Effector CD4-positive, alpha-beta T cell (primary cell): ENCODE measurements at places on chromosomes 5 and 9.

- DNase-seq: no peak
Observed at GRCh38 chr5:33180900-33181299, 259.9 kb upstream of the TARS1 start.

DNA sequence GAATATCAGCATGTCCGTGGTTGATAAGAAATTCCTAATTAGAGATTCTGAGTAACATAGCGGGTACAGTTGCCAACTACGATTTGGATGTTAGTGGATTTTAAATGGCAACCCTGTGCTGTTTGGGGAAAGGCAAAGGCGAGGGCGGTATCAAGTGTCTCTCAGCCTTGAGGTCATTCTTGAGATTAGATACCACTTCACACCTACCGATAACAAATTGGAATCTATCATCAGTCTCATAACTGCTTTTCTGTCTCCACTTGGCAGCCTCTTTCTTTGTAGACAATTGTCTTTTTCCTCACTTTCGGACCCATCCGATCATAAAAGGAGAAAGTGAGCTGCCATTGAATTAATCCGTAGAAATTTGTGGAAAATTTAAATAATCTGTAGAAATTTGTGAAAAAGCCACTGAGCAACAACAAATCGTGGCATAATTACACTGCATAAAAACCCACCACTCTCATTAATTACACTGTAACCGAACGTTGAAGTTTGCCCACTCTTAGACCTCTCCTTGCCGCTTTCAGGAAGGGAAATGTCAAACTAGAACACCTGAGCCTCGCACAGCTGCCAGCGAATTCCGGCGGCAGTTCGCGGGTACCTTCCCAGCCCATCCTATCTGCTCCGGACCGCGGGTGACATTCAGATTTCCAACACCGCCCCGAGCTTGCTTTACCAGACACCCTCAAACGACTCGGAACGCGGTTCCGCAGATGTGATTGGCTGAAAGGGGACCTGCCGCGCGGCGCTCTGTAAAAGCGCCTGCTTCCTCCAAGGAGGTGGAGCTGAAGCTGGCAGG lies 849 bp upstream of the RGMB start:
- DNase-seq: peak; percentile 61

DNA sequence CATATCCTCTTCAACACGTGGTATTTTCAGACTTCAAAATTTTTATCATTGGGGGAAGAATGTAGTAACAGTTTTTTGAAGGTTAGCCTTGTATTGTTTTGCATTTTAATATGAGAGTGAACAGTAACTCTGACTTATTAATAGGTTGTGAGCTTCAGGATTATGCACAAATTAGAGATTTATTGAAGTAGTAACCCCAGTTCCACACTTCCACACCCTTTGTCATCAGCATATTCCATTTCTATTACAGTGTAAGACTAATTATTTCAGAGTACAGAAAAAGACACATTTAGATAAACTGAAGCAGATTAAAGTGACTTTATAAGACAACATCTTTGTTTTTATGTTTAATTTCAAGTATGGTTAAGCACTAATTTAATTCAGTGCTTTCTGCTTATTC lies 105.7 kb downstream of the CDC42SE2 start:
- no peak for DNase-seq

DNA sequence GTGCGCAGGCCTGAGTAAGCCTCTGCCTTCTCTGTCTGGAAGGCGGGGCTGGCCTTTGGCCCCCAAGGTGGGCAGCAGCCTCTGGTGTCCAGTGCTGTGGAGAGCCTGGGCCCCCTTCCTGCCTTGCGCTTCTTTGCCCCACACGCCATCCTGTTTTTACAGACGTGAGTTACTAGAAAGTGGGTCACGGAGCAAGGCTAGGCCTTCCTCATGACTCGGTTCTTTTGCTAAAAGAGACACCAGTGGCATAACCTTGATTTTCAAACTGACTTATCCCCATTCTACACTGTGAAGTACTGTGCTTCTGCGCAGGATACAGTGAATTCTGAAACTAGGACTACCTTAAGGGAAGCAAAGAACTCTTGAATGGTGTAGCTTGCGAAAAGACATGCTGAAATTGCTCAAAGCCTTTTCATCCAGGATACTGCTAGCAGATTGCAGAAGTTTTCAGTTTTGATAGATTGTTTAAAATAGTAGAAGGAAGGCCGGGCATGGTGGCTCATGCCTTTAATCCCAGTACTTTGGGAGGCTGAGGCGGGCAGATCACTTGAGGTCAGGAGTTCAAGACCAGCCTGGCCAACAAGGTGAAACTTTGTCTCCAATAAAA lies 7.2 kb downstream of the ROPN1L start:
- DNase-seq: no peak

DNA sequence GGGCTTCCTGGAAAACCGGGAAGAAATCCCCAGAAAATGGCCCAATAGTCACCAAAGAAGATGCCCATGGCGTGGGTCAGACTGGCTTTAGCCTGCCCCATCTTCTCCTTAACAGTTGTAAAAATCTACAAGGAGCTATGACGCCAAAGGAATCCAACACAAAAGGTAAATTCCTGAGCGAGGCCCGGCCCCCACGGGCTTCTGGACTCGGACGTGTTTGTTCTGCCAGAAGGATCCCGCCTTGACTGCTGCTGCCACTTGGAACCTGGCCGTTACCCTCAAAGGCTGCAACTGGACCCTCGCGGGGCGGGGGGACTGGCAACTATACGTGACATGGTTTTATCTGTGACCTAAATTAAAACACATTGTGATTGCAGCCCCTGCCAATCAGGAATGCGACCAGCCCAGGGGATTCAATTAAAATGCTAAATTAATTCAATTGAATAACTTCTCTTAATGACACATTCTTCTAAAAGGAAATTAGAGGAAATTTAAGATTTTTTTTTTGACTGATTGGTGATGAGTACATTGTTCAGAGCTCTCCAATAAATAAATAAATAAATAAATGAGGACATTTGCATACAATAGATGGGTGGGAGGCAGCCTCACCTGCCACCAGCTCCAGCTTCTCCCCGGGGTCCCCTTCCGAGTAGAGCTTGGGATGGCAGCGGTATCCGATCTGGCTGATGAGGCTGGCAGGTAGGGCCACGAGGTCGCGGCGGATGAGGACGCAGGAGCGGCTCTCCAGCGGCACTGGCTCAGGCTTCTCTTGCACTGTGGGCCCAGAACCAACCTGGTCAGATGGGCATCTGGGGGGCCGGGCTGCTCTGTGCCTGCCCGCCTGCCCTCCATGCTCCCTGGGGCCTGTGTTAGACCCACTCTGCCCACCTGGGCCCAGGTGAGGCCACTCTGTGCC lies 54.7 kb upstream of the UBAC1 start:
- DNase-seq: no peak

- DNase-seq: no peak
Observed at GRCh38 chr9:77488439-77489126, 159.5 kb downstream of the GNA14 start.

- DNase-seq: no peak
Observed at GRCh38 chr9:93996367-93996766, 41.2 kb upstream of the BARX1 start.

GRCh38 chr9:125467116-125467740 lies 205.6 kb downstream of the GAPVD1 start:
- DNase-seq: no peak

- DNase-seq: peak; percentile 3
Observed at GRCh38 chr9:112002131-112002846, 105.7 kb downstream of the UGCG start.

- no peak for DNase-seq
Observed at GRCh38 chr9:82677086-82677485, 385.9 kb downstream of the RASEF start.

DNA sequence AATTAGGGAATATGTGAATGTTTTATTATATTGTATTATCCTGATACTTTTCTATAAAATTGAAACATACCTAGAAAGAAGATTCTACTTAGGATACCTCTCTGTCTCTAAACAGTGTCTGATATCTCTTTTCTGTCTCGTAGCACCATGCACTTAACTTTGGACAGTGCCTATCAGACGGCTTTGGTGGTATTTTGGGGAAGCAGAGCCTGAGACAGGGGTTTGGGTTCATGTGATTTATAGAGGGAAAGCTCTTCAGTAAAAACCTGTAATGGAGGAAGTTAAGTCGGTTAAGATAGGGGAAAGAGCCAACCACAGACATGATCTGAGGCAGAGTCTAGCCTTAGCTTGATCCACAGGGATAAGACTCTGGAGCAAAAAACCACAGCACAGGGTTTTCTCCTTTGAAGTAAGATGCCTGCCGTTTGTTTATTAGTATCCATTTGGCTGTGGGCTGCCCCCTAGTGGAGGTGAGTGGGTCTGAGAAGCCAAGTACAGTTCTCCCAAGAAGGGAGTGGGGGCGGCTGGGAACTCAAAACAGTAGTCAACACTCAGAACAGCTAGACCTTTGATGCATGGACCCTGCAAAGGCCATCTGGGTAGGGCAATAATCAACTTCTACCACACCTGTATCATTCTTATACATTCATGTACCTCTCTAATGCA lies 141.2 kb upstream of the ASTN2 start:
- no peak for DNase-seq

GRCh38 chr5:43889233-43889632 lies 286.3 kb downstream of the NNT start:
- DNase-seq: no peak

DNA sequence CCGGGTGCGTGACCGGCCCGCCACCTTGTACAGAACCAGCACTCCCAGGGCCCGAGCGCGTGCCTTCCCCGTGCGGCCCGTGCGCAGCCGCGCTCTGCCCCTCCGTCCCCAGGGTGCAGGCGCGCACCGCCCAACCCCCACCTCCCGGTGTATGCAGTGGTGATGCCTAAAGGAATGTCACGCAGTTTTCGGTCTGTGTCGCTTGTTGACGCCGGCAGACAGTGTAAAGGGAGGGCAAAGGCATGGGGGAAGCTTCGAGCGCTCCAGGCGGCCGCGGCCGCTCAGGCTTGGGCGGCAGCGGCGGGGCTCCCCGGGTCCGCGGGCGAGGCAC lies 1.3 kb downstream of the LRRC26 start:
- no peak for DNase-seq

- no peak for DNase-seq
Observed at GRCh38 chr9:2140600-2141223, 125.6 kb downstream of the SMARCA2 start.

GRCh38 chr5:155923784-155924183 lies 403.2 kb upstream of the SGCD start:
- no peak for DNase-seq

GRCh38 chr5:36215910-36216309 lies 25.8 kb downstream of the NADK2 start:
- DNase-seq: no peak

- no peak for DNase-seq
Observed at GRCh38 chr5:91141642-91142041, 241.5 kb downstream of the ARRDC3 start.

- DNase-seq: no peak
Observed at GRCh38 chr9:396396-396795, 181.7 kb downstream of the DOCK8 start.
